A549 (cell line): ENCODE measurements at places on chromosomes 12 and 14. TPM values are rescaled to one million over a fixed set of nuclear protein-coding genes. Genes with fewer than 3 reads are reported as not detected.

DNA sequence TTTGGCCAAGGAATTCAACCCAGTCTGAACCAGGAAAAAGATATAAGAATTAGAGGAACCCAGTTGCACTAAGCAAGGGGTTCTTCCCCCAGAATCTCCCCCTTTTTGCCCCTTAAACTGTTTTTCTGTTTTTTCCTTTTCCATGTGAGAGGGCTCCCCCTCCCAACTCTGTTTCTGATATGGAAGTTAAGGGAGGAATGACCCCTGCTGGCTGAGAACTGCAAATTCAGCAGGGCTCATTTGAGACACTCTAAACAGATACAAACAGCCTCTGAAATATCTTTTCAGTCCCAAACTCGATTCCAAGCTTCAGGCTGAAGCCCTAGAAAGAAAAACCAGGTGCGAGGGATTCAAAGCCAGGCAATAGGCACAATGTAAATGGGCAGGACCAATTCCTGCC, 132.7 kb downstream of the SLC41A2 start:
- DNase-seq: peak; percentile 36

DNA sequence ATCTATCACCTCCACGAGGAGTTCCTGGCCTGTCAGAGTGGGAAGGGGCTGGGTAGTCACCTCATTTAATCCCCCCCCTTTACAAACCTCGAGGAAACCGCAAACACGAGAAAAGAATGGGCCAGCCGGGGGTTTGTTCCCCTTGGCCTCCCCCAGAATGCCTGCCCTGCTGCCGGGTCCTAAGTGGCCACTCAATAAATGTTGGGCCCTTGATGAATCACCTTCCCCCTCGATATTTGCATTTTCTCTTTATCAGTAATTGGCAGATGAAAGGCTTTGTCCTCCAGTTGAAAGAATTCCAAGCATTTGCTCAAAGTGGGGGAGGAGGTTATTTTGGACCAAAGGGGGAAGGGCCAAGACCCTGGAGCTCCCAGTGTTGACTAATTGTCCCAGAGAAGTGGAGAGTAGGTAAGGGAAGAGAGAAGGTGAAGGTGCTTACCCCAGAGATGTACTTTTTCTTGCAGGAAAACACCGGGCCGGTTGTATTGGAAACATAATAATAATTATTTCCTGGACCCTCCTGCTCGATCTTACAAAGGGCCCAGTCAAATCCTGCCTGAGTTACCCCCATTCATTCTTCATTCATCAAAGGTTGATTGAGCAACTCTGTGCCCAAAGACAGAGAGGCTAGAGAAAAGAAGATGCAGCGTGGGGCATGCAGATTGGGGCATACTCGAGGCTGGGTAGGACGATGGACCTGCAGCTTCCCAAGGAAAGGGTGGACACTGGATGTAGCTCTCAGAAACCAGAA, 1.9 kb upstream of the KDM2B start:
- DNase-seq: no peak

DNA sequence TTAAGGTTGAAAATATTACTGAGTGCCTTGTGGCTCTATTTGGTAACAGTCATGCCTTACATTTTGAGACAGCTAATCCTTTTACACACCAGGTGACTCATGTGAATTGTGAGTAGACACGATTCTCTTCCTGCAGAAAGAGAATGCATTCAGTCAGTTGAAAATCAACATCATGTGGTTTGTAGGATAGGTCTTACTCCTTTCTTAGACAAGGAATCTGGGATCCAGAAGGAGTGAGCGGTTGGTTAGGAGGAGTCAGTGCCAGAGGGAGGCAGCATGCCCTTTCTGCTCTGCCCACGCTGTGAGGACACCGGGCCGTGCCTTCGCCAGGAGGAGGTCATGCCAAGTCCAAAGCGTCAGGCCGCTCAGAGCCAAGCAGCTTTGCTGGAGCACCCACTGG, 47.6 kb downstream of the TRAF3 start:
- no peak for DNase-seq

GRCh38 chr14:105328070-105328677, 13.6 kb downstream of the PACS2 start:
- DNase-seq: no peak

The SSPN gene
- 0.85 to 2.0 TPM (median 1.2 TPM) in 3 replicates for polyA plus RNA-seq

DNA sequence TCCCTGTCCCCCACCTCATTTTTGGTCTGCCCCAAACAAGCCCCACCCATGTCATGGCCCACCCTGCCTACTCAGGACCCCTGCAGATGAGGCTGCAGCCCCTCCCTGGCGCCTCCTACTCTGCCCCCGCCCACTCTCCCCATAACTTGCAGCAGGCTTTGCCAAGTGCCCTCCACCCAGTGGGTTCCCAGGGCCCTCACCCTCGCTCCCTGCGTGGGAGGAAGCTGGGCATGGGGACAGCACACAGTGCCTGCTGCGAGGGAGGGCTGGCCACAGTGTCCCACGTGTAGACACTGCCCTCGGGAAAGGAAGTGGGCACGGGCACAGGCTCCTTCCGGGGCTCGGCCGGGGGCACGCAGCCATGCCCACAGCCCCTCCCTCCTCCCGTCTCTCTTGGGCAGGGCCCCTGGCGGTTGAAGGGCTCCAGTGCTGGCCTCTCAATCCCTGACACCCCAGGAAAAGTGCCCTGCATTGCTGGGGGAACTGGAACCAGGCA, 9.4 kb downstream of the AKT1 start:
- no peak for DNase-seq
